Activated CD4-positive, alpha-beta T cell treated with anti-CD3 and anti-CD28 coated beads for 1 hour (primary cell): ENCODE measurements at places on chromosomes 12 and 14.

- DNase-seq = no peak
Measured at GRCh38 chr12:93572712-93573551, 457 bp downstream of the SOCS2 start.

DNA sequence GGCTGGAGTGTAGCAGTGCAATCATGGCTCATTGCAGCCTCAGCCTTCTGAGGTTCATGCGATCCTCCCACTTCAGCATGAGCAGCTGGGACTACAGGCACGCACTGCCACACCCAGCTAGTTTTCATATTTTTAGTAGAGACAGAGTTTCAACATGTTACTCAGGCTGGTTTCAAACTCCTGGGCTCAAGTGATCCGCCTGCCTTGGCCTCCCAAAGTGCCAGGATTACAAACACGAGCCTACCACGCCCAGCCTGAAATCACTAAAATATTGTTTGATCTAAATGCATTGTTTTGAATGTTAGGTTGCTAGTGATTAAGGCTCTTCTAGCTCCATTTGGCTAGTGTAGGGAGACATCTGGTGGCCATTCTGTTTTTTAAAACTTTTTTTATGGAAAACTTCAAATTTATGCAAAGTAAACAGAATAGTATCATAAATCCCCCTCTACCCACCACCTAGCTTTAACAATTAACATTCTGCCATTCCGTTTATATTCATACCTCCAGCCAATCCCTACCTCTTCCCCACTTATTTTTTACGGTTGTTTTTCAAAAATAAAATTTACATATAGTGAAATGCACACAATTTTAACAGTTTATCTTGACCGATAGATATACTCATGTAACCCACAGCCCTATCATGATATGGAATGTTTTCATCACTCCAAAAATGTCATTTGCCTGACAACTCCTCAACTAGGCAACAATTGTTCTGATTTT, 37.8 kb downstream of the MYO1H start:
- DNase-seq = no peak

DNA sequence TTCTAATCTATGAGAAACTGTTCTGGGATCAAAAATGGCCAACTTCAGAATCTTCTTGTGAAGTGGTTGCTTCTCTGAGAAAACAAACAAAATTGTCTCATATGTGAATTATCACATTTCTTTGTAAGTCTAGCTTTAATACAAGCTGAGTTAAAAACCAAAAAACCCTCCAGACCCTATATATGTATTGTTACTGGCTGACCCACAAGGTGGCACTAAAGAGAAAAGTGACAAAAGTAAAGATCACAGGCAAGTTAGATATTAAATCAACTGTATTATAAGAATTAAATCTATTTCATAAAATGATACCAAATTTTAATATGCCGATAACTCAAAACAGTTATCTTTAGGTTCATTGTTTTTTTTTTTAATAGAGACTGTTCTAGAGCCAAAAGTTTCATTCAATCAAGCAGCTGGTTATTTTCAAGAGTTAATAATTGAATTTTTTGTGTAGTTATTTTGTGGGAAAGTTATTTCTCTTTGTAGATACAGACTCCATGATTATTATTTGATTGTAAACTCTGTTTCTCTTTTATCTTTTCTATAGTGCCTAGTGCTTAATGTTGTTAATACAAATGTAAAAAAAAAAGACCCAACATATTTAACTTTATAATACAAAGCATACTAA, 7.5 kb upstream of the TRHDE start:
- DNase-seq = no peak

DNA sequence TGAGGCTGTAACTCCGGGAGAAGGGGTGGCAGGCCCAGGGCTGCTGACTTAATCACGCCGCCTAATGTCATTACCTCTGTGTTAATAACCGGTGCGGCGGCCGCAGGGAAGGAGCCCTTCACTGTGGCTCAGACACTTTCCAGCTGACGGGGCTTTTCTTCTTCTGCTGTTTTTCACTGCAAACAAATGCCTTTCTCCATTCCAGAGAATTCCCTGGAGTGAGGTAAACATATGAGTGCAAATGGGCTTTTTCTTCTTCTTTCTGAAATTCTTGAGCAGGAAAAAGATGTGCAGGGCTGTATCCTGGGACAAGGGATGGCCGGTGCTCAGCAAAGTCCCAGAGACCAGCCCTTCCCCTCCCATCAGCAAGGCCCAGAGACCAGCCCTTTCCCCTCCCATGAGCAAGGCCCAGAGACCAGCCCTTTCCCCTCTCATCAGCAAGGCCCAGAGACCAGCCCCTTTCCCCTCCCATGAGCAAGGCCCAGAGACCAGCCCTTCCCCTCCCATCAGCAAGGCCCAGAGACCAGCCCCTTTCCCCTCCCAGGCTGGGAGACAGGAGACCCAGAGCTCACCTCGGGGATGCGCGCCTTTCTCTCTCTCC, 33.4 kb upstream of the FAM181A start:
- no peak for DNase-seq

- no peak for DNase-seq
Measured at GRCh38 chr14:70724944-70725343, 83.2 kb downstream of the TTC9 start.

GRCh38 chr12:121090586-121091514, 41.8 kb upstream of the P2RX7 start:
- DNase-seq = no peak

- DNase-seq = no peak
Measured at GRCh38 chr12:17278946-17279345, 673.0 kb upstream of the LMO3 start.

DNA sequence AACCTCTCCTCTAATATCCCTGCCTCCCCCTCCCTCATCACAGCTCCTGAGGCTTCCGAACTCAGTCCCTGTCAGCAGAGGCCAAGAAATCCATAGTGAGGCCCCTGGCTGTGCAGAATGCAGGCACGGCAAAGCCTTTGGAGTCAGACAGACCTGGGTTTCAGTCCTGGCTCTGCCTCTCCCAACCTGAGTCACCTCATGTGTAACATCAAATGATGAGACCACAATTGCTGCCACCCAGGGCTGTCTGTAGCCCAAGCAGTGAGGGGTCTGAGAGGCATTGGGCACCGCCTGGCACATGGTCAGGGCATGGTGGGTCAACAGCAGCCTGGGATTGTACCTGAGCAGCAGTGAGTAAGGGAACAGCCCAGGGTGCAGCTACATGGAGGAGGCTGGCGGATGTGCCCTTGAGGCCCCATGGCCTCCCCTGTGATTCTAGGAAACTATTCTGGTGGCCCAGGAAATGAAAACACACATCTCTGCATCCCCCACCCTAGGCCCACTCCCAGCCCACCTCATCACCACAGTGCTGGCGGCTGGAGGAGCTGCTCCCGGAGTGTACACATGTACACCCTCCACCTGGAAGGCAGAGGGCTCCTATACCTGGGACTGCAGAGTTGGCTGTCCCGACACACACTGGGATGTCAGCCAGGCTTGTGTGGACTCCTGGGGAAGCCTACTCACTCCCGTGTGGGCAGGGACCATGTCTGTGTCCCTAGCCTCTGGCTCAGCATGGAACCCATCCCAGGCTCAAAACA, 7.7 kb downstream of the ANKRD33 start:
- DNase-seq = no peak

GRCh38 chr12:7602277-7602676, 63.4 kb downstream of the APOBEC1 start:
- DNase-seq = no peak

DNA sequence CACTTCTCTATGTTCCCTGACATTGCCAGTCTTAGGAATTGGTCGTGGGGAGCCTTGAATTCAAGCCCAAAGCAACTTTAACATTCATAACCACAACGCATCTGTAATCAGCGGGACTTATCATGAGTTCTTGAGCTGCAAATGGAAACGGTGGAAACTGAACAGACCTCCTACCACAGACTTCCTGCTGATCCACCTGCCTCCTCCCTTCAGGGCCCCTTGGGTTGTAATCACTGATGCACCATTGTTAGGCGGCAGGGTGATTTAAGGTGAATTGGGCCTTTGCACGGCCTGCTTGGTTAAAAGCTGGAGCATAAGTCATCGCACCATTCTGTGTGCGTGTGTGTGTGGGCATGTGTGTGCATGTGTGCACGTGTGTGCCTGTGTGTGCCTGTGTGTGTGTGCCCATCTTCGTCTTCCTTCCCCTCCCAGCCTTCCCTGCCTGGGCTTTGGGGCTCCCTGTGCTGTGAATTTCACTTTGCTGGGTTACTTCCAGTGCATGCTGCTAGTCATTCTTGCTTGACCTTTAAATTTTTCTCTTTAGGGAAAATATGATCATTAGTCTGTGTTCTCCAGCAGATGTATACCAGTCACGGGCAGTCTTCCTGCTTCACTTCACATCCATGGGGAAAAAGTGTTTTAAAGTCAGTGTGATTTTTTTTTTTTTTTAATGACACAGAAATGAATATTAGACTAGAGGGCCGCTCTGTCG, 29.1 kb downstream of the CHST11 start:
- DNase-seq = peak; percentile 33

DNA sequence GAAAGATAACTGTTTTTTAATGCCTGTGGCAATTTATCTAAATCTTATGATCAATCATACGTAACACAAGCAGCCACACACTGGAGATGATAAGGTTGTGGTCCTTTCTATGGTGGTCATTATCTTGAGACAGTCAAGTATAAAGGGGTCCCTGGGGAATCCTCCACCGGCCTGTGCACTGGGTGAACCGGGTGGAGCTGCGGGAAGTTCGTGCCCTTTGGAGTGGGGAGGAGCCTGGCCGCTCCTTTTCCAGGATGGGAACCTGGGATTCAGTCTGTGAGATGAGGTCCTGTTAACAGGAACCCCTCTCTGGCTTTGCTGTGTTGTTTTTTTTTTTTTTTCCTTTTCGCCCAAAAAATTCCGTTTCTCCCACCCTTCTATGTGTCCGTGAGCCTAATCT, 167.5 kb upstream of the RPL10L start:
- DNase-seq = no peak

DNA sequence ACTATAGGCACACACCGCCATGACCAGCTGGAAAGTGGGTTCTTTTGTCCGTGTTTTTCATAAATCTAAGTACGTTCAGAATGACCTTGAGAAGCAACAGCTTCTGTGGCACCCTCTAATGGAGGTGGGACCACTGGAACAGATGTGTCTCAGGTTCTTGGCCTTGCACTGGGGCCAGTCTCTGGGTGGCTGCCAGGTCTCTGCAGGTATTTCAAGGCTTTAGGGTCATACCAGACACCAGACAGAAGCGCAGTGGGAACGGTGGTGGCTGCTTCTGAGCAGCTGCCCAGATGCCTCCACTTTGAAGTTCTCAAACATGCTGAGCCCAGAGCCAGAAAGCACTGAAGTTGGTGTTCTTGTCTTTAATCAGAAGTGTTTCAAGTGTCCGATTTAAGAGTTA, 75.0 kb upstream of the RBM19 start:
- no peak for DNase-seq

GRCh38 chr14:52538623-52539022, 13.7 kb downstream of the TXNDC16 start:
- no peak for DNase-seq

GRCh38 chr14:62778852-62779251, 266.4 kb downstream of the KCNH5 start:
- DNase-seq = no peak
